CD4-positive, alpha-beta T cell treated with Interleukin-21 for 1 hour (primary cell): ENCODE measurements at places on chromosomes 12 and 14.

GRCh38 chr14:100738269-100738691 lies 11.6 kb downstream of the DLK1 start:
- DNase-seq, result no peak

GRCh38 chr12:31477687-31478086 lies 113.2 kb downstream of the DENND5B start:
- DNase-seq, result no peak

DNA sequence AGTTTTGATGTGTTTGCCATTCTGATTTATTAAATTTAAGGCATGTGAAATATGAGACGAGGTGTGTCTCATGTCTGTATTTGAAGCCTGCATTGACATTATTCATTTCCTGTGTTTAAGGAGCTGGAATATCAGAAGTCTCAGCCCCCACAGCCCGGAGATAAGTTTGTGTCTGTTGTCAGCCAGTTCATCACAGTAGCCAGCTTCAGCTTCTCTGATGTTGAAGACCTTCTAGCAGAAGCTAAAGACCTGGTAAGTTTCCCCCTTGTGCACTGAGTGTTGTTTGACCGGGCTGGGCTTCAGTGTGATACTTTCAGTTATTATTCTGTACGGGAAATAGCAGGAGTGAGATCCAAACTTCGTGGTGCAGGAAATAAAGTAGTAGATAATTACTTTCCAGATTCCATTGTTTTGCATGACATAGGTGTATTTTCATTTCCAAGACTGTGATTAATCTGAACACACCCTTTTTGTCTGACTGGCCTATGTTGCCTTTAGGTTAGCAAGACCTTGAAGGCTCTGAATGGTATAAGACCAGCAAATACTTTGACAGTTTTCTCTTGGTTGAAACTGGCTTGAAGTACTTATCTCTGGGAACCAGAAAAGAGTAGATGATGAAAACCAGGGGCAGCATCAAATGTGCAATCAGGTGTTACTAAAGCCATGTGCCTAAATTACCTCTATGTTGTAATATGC lies 101.5 kb downstream of the GPR135 start:
- DNase-seq, result no peak

DNA sequence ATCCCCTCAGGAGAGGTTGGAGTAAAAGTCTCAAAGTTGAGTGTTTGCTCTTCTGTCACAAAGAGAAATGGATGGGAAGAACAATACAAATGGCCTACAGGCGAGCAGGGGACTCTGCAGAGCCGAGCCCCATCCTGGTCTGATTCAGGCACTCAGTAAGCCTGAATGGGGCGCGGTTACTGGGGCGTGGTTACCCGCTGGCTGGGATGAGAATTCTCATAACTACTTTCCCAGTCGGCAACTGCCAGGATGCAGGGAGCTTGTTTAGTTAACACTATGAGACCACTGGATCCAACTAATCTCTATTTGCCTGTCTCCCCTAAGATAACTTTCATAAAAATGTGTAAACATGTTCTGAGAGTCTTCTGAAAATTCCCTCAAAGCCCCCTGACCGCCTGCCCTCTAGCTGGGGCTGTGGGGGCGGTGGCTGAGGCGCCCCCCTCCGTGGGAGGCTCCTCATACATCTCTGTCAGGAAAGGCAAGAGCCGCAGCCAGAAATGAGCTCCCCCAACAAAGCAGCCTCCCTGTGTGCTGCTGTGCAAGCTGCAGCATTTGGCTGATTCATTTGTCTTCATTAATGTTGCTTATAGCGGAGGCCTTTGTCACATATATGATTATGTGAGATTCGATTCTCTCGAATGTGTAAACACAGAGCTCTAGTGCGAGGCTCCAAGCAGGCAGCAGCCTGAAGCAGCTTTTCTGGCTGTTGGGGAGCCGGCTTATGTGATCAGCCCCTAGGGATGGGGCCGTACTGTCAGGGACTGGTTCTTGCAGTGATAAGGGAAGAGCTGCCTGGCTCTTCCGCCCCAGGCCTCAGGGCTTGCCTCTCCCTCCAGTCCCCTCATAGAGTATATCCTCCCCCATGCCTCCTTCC lies 126.1 kb upstream of the ARHGAP5 start:
- no peak for DNase-seq

DNA sequence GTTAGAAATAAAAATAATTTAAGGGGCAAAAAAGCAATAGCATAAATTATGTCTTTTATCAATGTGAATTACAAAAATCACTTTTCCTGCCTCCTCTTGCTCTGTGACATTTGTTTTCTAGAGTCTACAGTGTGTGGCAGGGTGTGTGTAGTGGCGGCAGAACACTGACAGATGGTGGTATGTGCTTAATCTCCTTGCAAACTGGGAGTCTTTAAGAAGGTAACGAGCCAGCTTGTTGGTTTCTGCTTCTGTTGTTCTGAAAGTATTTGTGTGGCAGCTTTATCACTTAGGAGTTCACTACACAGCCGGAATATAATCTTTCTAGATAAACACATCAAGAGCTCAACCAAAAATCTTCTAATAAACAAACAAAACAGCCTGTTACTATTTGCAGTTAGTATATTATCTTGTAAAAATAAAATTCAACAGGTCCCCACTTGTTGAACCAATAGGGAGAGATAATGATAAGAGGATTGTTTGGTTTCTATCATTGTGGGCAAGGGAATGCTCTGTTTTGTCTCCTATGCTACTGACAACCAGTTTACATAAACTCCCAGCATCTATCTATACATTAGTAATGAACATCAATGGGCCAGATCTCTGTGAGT lies 13.0 kb downstream of the CDKL1 start:
- no peak for DNase-seq

GRCh38 chr14:71231521-71232393 lies 324.5 kb downstream of the PCNX1 start:
- no peak for DNase-seq

GRCh38 chr14:106877517-106877916 lies 1351.1 kb downstream of the TMEM121 start:
- DNase-seq, result no peak

DNA sequence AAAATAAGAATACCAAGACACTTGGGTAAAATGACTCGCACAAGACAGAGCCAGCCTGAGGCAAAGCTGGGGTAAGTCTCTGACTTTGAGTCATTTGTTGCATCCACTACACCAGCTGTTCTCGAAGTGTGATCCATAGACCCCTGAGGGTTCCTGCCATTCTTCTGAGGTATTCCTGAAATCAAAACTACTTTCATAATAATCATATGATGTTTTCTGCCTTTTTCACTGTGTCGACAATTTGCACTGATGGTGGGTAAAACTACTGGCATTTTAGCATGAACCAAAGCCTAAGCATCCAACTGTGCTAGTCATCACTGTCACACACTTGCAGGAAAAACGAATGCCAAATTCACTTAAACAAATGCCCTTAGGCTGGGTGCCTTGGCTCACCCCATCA lies 135.5 kb upstream of the FUT8 start:
- no peak for DNase-seq

DNA sequence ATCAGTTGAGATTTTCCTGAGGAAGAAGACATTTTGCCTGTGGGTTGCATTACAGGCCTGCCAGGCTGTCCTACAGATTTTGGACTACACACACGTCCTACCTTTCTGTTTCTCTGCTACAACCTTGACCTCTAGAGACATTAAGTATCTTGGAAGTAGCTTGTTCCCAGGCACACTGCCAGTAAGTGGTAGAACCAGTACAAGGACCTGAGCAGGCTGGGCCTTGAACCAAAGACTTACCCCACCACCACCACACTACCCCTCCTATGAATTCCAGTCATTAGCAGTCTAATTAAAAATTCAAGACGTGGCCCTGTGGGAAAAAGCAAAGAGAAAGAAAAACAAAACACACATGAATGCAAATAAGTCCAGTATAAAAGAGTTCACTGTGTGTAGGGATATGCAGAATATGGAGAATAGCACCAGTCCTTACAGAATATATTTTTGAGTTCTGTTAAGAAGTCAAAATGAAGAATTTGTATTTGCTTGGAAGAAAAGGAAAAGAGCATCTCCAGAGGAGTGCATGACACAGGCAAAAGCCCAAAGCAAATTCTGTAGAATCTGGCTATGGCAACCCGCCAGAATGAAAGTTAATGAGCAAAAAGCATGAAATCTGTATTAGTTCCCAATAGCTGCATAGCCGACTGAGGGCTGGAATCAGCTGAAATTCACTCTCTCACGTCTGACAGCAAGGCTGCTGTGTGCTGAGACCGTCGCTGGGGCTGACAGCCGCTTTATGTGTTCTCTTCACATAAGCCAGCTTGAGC lies 74.3 kb upstream of the ST8SIA1 start:
- DNase-seq, result peak; percentile 41
